ENCODE measurements at places on chromosomes 5 and 9. TPM values are rescaled to one million over a fixed set of nuclear protein-coding genes. Genes with fewer than 3 reads are reported as not detected.

GRCh38 chr5:130102375-130102774, 198.1 kb downstream of the CHSY3 start:
- no peak for DNase-seq

IL3 gene
- total RNA-seq: not detected

DNA sequence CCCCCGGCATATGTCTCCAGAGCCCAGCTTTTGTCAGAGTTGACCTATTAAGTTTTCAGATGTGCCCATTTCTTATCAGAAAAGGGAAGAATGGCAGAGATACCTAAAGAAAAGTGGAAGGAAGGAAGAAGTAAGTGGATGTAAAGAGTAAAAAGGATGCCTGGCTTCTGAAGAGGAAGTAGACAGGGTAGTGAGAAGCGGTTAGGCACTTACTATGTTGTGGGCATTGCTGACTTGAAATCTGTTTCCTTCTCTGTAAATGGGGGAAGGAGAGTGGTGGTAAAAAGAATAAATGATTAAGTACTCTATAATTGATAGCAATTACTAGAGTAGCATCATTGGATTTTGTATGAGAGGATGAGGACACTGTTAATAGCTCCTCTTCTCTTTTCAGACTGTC, 9.9 kb downstream of the ANP32B start:
- DNase-seq: no peak

DNA sequence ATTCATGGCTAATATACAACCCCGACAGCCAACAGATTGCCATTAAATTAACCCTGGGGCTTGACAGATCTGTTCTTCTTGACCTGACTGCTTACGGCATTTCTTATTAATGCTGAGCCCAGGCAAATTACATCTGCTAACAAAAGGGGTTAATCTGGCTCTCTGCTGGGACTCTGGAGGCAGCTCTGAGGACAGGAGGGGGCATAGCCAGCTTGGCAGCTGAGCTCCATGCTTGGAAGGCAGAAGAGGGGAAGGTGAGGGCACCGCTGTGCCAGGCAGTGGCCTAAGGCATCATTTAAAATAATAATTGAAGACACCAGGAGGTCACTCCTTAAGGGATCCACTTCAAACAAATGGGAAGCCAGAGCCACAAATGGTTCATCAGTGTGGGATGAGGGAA, 126.0 kb upstream of the GPR151 start:
- no peak for DNase-seq

DNA sequence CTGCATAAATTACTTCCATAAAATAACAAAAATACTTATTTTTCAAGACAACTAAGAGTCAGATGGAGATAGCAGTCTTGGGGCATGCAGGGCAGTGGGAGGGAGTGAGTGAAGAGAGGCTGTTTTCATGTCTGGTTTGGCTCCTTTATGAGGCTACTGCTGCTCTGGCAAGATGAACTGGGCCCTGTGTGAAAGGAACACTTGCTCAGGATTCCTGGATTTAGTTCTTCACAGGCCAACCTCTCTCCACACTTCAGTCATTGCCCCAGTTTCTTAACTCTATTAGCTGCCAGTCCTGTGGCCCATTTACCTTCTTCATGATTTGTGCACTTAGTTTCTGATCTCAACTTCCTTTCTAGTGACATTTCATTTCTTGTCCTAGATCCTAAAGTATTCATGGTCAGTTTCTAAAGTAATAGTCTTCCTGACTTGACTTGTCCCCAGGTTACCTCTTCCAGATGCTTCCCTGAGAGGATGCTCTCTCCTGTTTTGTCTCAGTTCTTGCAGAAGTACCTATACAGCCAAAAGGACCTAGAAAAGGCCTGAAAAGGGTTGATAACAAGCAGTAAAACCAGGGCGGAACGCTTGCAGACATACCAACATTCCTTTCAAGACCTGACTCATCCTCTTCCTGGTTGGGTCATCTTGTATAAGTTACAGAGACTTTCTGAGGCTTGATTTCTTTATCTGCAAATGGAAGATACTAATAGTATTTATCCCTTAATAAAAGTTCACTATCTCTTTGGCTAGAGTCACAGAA, 77.0 kb upstream of the ZFAND5 start:
- peak; percentile 93 for DNase-seq

TNPO1 gene
- 176 TPM for total RNA-seq

NUTM2F gene
- not detected for total RNA-seq

- DNase-seq: no peak
Observed at GRCh38 chr9:121755581-121755980, 104.1 kb downstream of the DAB2IP start.

WNT8A gene
- total RNA-seq: not detected

- DNase-seq: peak; percentile 44
Observed at GRCh38 chr9:125744616-125745015, 2.6 kb upstream of the PBX3 start.

TRMO gene
- total RNA-seq: 31.3 TPM

Data from renal cortical epithelial cell (primary cell).